Brain (organoid and tissue), 16 donors: ENCODE measurements at places on chromosomes 11 and 22.

DNA sequence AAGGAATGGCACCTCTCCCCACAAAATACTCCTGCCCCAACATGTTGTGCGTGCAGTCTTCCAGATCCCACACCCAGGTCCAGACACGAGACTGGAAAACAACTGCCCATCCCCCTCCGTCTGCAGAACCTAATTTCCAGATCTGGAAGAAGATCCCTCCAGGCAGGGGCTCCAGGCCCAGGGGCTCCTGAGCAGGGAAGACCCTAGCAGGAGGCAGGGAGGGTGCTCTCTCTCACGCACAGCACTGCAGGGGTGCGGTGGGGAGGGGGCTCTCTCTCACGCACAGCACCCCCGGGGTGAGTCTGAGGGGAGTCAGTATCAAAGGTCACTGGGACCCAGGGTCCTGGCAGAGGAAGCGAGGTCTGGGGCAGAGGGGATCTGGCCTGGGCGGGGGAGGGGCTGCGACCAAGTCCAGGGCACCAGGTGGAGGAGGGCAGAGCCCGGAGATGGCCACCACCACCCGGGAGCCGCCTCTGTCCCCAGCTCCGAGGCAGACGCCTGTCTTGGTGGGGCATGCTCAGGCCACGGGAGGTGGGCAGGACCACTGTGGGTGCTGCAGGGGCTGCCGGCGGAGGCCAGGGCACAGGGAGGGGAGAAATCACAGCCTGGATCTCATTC is 1.7 kb downstream of the MLC1 start:
- no peak for DNase-seq

GRCh38 chr22:47618180-47619010 is 855.9 kb downstream of the TBC1D22A start:
- no peak for DNase-seq

DNA sequence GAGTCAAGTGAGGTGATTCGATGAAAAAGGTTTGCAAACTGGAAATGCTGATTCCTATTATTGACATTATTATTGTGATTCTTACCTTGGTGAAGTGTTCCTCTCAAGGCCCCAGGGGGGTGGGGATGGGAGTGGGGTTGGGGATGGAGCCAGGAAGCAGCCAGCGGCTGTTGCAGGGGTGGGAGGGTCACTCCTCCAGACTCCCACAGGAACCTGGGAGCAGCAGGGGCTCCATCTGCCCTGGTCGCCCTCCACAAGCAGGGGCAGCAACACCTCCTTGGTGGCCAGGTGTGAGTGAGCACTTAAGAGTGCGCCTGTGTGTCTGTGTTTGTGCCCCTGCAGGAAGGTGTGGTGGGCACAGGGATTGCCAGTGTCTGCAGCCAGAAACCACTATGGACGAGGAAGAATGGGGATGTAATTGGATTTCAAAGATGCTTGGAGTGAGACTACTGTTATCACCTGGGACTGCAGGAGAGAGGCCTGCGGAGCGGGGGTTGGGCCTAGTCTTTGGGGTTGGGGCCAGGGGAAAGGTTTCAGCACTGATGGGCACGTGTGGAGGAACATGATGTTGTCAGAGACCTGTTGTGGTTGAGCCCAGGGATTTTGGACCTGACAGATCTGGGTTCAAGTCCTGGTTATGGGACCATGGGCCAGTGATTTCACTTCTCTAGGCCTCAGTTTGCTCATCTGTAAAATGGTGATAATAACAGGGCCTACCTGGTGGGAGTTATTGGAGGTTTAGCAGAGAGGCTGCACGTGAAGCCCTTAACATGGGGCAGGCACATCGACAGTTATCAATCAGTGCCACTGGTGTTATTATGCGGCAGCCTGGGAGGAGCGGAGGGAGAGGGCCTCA is 3.6 kb upstream of the TP53I11 start:
- DNase-seq = no peak

DNA sequence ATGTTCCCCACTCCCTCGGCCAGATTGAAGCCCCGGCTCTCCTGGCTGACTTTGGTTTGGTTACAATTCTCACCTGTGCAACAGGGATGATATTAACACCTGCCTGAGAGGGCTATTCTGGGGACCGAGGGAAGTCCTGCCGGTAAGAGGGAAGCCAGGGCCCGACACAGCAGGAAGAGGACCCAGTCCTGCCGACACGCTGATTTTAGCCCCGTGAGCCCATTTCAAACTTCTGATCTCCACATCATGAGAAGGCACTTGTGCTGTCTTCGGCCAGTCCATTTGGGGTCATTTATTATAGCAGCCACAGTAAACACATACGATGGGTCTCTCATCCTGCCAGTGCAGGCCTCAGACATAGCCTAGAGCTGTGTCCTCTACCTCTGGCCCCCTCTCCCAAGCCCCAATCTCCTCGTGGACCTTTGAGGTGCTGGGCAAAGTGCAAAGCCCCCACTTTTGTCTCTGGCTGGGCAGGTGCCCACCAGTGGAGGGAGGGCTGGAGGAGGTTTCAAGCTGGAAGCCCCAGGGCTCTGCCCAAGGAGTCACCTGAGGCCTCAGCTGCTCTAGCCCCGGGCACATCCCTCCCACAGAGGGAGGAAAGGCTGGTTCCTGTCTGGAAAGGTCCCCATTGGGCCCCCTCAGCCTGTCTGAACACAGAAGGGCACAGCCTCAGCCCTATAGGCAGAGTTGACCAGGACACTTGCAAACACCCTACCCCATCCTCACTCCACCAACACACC is 59.1 kb upstream of the FGF3 start:
- DNase-seq = no peak

DNA sequence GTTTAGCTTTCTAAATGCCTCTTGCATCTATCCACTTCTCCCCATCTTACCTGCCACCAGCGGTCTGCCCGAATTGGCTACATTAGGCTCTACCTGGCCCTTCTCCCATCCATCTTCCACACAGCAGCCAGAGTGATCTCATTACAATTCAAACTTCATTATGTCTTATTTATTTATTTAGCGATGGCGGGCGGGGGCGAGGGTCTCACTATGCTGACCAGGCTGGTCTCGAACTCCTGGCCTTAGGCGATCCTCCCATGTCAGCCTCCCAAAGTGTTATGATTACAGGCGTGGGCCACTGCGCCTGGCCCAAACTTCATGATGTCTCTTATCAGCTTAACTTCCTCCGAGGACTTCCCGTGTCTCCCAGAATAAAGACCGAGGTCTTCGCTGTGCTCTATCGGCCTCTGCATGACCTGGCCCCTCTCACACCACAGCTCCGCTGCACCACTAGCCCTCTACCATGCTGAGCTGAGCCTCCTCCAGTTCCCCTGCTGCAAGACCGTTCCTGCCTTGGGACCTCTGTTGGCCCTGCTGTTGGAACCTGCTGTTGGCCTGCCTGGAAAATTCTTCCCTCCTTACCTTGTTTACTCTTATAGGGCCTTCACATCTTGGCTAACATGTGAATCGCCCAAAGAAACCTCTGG is 870 bp upstream of the CTTN start:
- DNase-seq = no peak
